ENCODE measurements at places on chromosomes 7 and 10. TPM values are rescaled to one million over a fixed set of nuclear protein-coding genes. Genes with fewer than 3 reads are reported as not detected.

BTRC gene
- total RNA-seq: 18.3 TPM

IL6 gene
- total RNA-seq: 0.64 TPM

INPP5A gene
- total RNA-seq: 38.6 TPM

GDF2 gene
- total RNA-seq: not detected

FXYD4 gene
- 1.6 TPM for total RNA-seq

DGKB gene
- 4.6 TPM for total RNA-seq

PDE1C gene
- 8.6 TPM for total RNA-seq

ANKRD61 gene
- not detected for total RNA-seq
